Transverse colon (tissue), 4 donors: ENCODE measurements at places on chromosomes 3 and 15. TPM values are rescaled to one million over a fixed set of nuclear protein-coding genes. Genes with fewer than 3 reads are reported as not detected.

GRCh38 chr3:7144697-7145308 lies 283.9 kb downstream of the GRM7 start:
- H3K4me3 ChIP-seq, result no peak overlapping the region
- no peaks in the 10 kb centered on the region for H3K27me3 ChIP-seq
- no peak overlapping the region for H3K27ac ChIP-seq
- no peaks in the 10 kb centered on the region for H3K4me1 ChIP-seq
- DNase-seq, result no peak

Gene MLF1
- total RNA-seq, result 3.8 TPM

- peaks cover 7% of the 10 kb centered on the region for H3K4me1 ChIP-seq
- no peaks in the 10 kb centered on the region for H3K36me3 ChIP-seq
- H3K27me3 ChIP-seq, result no peaks in the 10 kb centered on the region
- peak overlapping the region; percentile 87 for H3K27ac ChIP-seq
- no peak overlapping the region for H3K4me3 ChIP-seq
These were observed 13.4 kb downstream of the CIDEC start for GRCh38 chr3:9866639-9867038.

- H3K4me3 ChIP-seq, result no peak overlapping the region
- no peaks in the 10 kb centered on the region for H3K27me3 ChIP-seq
- peaks cover 2% of the 10 kb centered on the region for H3K36me3 ChIP-seq
- H3K4me1 ChIP-seq, result peaks cover 22% of the 10 kb centered on the region
These were observed 19.3 kb upstream of the GPX1 start for GRCh38 chr3:49377483-49377882.

Gene RTP1
- not detected for total RNA-seq

DNA sequence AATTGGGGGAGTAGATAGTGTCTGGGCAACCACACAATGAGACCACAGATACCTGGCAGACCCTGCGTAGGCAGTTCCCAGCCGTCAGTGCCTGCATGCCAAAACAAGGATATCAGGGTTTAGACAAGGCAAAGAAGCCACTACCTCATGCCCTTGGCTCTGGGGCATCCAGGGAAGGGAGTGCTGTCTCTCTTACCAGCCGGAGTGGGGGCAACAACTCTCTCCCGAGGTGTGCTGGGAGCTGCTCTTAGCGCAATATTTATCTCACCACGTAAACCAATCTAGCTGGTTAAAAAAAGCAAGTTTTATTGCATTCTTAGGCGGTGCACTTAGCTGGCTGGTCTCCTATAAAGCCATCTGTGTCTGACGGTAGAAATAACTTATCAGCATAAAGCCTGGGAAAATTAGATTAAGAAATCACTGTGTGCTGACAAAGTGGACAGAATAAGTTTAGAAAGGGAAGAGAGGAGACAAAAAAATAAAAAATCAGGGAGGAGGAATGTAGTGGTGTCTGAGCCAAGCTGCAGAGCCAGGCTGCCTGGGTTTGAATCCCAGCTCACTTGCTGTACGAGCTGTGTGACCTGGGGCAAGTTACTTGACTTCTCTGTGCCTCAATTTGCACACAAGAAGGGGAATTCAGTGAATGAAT lies 273.2 kb downstream of the PDZRN3 start:
- H3K4me3 ChIP-seq, result no peak overlapping the region
- H3K4me1 ChIP-seq, result no peaks in the 10 kb centered on the region
- H3K36me3 ChIP-seq, result no peaks in the 10 kb centered on the region

DNA sequence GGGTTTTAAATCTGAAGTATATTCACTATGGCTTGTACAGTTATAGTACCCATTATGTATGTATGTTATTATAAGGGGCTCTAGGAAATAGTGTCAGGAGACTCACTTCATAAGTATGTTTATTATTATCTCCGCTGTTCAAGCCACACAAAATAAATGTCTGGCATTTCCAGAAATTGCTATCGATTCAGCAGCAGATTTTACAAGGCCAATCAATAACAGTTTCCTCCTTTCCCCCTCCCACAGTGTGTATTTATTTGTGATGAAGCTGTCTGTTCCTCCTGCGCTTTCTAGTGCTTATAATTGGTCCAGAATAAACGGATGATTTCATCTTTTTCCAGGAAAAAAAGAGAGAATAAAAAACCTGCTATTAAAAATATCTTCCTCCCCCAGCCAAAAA lies 134.2 kb upstream of the LPP start:
- no peaks in the 10 kb centered on the region for H3K4me1 ChIP-seq
- no peak overlapping the region for H3K27ac ChIP-seq

Gene ZNF662
- total RNA-seq, result 2.2 TPM
